Activated CD8-positive, alpha-beta memory T cell treated with anti-CD3 and anti-CD28 coated beads for 4 hours (primary cell): ENCODE measurements at places on chromosomes 1 and 21.

DNA sequence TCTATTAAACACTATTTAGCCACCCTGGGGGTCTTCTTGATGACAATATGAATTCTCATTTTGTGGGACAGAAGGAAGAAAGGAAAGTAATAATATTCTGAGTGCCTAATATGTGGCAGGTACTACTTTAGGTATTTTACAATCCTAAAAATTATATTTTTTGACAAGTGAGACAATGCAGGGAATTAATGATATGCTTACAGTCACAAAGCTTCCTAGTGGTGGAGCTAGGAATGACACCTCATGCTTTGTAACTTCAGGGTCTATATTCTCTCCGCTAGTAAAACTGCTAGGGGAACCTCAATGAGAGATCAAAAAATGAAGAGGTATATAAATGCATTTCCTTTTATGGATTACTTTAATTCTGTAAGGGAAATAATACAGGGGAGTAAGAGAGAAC, 44.3 kb downstream of the TPR start:
- no peak for DNase-seq

GRCh38 chr1:204107892-204108291, 35.0 kb downstream of the SOX13 start:
- no peak for DNase-seq

DNA sequence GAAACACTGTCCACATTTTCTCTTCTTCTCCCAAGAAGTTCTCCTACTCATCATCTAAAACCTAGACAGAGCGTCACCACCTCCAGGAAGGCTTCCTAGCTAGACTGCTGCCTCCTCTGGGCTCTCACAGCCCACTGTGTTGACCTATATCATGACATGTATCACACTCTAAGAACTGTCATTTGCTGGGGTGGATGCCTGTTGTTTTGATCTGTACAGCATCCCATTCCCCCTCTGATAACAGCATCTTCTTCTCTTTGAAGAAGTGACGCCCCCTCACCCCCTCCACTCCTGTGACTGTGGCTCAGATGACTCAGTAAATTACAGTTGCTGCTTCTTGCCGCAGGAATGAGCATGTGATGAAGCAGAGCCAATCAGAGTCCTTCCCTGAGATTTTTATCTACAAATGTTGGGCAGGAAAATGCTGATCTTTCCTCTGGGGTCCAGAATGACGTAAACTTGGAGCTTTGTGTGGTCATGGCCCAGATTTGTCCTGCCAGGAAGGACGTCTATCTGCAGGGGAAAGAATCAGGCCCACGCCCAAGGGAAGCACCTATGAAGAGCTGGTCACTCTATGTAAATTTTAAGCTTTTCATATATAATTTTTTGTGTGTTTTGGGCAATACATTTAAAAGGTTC, 28.0 kb upstream of the FOXO6 start:
- DNase-seq: no peak

GRCh38 chr1:25036117-25036546, 106.1 kb upstream of the RUNX3 start:
- no peak for DNase-seq

GRCh38 chr1:214475746-214476145, 75.7 kb downstream of the PTPN14 start:
- DNase-seq: no peak

DNA sequence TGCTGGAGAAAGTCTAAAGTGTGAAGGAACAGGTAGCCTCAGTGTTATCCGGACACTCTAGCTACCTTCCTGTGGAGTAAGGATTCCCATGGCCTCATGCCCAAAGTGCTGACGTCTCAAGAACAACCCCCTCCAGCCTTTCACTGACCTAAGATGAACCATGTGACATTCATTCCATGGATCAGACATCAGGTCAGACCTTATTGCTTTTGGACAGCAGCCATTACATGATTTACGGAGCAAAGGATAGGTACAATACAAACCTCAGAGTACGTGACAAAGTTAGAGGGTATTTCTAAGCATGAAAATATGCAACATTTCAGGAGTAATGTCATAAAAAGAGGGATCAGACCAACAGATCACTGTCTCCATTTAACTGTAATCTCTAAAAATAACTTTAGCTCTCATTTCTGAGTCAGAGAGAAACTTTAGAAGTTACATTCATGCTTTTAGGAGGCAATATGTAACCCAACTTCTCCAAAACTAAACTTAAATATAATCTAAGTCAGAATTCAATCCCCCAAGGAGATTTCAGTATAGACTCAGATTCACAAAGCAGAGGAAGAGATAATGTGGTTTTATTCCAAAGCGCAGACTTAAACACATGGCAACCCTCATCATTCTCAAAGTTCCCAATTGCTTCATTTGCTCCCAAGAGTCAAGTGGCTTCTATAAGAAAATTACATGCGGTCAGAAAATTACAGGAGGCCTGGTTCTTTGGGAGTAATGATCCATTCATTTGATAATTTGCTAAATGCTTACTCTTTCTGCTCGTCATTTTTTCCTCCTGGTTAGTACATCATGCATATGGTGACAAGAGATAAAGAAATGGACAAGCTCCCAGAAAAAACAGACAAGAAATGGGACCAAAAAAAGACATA, 280.4 kb downstream of the SETD4 start:
- no peak for DNase-seq

- no peak for DNase-seq
Observed at GRCh38 chr21:24045373-24045772, 1561.9 kb downstream of the MRPL39 start.

GRCh38 chr1:64041371-64042131, 161.9 kb upstream of the UBE2U start:
- no peak for DNase-seq

DNA sequence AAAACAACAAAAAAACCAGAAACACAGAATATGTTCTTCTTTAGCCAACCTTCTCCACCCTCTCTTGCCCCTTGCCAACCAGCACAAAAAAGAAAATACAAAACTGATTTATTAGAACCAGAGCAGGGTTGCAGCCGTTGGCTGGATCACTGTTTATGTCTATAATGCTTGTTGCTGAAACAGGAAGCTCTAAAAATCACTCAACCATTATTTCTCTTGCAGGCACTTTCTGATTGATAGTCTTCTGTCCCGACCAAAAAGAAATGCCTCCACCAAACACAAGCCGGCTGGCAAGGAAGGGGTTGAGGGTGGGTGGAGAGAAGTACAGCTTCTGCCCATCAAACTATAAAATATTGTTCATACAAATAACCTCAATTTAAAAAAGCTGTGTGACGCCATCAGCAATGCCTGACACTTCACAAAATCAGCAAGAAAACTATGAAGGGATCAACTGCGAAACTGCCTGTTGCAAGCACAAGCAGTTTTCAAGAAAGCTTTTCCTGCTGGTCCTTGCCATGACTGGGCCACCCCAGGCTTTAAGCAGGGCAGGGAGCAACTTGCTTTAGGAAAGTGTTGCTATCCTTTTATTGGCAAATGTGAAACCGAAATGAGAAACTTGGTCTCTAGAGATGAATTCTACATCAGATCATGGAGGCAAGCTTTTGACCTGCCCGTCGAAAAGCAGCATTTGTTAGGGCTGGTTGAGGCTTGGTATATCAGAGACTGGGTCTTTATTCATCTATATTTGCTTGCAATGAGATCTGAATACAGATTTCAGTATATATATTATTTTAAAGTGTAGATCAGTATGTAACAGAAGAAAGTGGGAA, 174.2 kb downstream of the RUNX1 start:
- DNase-seq: no peak

DNA sequence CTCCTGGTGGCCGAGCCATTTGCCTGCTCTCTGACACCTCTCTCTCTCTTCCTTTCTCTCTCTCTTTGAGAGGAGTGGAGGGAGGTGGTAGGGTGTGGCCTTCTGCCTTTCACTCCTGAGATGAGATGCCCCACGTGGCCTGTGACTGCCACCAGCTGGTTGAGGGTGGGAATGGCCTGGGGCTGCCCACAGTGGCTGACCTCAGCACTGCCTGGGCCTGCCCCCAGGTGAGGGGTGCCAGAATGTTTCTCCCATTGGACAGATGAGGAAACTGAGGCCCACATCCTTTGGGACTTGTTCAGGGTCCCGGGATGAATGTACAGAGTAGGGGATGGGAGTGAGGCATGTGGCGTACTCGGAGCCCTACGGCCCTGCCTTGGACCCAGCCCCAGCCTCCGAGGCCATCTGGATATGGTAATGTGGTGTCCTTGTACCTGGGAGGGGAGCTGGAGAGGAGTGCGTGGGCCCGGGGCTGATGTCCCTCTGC, 12.7 kb upstream of the C1orf167 start:
- no peak for DNase-seq

- DNase-seq: no peak
Observed at GRCh38 chr1:178593515-178593914, 80.6 kb downstream of the TEX35 start.

DNA sequence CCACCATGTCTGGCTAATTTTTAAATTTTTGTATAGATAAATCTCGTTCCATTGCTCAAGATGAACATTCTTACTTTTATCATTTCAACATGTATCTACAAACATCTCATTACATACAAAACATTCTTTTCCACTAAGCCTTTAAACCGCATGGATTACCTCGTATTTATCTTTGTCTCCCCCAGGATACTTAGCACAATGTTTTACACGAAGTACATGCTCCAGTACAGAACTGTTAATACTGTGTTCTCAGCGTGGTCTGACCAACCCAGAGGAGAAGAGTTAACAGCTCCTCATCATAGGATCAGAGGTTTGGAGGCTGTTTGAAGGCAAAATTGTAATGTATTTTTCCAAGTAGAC, 7.4 kb downstream of the PIK3C2B start:
- no peak for DNase-seq

DNA sequence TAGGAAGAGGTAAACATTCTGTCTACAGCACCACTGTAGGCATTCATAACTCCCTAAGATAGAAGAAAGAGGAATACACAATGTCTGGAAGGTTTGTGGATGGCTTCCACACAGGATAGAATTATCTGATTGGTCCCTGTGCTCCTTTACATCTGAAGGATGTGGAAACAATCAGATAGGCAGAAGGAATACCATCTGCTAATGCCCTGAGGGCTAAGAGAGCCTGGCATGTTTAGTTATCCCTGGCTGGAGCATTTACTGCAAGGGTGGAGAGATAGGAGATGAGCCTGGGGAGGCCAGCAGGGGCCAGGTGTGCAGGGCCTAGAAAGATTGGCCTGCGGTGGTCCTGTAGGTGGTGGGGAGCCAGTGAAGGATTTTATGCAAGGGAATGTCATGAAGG, 8.6 kb upstream of the ACBD3 start:
- no peak for DNase-seq

DNA sequence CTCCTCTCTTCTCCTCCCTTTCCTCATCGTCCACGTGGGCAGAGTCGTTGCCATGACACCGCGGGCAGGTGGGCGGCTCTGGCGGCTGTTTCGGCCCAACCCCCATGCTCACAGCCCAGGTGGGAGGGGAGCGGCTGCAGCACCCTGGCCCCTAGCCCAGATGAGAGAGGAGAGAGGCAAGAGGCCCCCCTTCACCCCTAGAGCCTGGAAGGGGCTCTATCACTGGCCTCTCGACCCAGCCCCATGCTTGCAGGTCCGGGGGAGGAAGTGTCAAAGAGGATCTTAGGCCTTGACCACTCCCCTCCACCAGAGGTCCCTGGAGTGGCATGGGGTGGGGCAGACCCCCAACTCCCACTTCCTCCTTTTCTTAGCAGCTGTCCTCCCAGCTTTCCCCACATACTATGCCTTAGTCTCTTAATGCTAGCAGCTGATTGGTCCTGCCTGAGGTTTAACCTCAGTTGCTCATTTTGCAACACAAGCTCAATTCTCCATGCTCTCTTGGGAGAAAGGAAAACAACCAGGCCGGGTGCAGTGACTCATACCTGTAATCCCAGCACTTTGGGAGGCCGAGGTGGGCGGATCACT, 10.4 kb downstream of the DLGAP3 start:
- no peak for DNase-seq

- DNase-seq: peak; percentile 8
Observed at GRCh38 chr21:34745557-34746255, 76.9 kb downstream of the CLIC6 start.

DNA sequence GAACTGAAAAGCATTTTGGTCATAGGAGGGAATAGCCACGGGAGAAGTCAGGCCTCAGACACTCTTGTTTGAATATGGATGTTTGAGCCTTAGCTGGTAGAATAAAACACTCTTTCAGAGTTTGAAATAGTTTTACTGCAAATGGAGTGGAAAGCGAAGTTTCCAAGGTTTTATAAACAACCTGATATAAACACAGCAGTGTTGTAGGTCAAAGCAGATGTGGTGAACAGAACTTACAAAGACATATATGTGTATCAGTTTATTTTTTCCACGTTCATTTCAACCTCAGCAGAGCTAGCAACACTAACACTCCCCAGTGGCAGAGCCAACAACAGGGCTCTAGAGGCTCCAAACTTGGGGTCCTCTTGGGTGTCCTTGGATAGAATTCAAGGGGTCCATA, 89.9 kb downstream of the WLS start:
- DNase-seq: no peak

DNA sequence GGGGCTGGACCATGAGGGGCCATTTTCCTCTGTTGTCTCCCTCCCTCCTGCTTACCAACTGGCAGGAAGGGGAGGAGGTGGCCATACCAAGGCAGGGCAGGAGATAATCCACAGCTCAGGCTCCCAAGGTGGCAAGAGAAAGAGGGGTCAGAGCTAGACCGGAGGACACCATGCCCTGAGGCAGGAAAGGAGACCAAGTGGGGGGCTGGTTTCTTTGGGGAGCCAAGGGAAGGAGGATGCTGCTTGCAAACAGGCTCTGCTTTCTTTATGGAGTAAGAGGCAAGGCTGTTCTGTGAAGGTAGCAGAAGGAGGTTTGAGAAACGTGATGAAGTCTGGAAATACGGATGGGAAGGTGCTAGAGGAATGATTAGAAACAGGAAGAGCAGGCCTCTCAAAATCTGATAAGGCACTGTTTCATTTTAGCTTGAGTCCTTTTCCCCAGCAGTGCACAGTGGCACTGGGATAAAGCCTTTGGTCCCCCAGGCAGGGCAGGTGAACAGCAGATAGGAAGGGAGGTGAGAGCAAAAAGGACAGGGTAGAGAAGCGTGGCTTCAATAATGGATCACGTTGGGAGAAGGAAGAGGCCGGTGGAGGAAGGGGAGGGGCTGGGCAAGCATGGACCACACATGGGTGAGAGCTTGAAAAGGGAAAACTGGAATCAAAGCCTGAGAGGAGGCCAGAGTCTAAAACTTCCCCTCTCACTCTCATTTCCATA, 44.2 kb upstream of the GALNT2 start:
- no peak for DNase-seq

DNA sequence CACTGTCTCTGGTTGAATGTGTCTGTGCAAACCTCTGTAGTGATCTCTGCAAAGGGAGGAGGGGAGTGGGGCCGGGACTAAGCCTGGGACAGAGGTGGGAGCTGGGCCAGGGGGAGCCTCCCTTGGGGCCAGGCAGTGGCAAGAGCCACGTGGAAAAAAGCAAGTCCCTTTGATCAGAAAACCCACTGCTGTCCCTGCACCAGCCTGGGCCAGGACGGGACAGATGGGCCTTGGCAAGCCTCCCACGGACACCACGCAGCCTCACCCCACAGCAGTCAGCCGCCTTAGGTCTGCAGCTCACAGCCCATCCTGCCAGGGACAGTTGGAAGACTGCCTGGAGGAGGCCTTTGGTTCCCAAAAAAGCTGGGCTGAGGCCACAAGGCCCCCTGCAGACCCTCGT, 11.7 kb upstream of the TRAPPC10 start:
- DNase-seq: no peak
